ENCODE measurements at places on chromosomes 2 and 18.

DNA sequence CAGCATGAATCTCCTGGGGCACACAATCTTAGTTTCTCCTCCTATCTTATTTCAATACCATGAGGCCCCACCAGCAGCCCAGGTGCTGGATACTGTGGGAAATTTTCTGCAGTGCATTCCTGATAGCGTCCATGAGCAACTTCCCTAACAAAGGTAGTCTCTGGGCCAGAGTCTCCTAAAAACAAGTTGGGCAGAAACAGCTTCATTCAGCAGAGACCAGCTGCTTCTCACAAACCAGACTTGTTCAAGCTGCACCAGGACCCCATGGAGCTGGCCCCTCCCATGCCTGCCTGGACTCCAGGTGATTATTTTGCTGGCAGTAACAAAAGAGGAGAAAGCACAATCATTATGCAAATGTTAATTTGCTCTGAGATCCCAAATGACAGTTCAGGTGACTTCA lies 31.4 kb downstream of the MYO5B start:
- peak; percentile 83 for DNase-seq

- no peak for DNase-seq
Measured at GRCh38 chr2:44398243-44398897, 36.6 kb downstream of the CAMKMT start.

DNA sequence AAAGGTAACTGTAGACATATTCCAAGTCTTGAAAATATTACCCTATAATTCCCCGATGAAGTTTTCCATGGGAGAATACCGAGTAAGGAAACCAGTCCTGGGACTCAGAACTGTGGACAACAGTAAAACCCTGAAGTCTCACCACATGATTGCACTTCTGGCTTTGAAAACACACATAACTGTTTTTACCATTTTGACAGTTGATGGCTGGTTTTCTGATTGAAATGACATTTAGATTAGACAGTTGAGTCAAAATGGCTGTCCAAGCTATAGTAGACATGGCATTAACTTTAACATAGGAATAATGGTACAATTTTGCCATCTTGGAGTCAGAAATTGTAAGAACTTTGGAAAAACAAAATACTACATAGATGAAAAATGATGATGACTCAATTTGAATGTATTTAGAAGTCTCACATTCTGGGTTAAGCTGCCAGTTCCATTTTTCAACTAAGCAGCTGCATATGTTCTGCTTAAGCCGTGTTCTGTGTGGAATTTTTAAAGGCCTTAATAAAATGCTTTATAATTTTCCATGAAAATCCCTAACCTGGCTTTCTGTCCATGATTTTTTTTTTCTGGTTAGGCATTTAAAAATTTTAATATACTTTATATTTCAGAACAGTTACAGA lies 38.3 kb upstream of the WIPF1 start:
- DNase-seq: no peak

- no peak for DNase-seq
Measured at GRCh38 chr18:55226044-55226443, 266.8 kb upstream of the CCDC68 start.

DNA sequence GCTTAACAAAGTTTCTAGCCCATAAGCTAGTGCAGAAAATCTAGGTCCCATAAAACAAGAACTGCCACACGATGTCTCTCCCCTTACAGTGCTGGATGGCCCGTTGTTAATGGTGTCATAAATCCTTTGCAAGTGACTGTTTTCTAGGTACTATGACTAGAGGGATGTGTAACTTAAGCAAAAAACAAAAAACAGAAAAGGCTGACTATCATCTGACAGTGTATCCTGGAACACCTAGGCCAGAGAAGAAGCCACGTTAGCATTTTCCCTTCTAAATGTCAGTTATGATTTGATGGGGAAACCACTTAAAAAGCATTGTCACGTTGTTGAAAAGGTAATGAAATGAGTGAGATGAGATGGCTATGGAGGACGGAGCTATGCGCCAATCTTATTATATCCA lies 2.4 kb downstream of the CASP8 start:
- DNase-seq: no peak

Measured in NCI-H526 (cell line).